ENCODE measurements at places on chromosomes 7 and 10.

GRCh38 chr10:63727636-63728035, 206.4 kb downstream of the REEP3 start:
- DNase-seq: no peak

- no peak for DNase-seq
These were observed 5.8 kb upstream of the FAM3C start for GRCh38 chr7:121401896-121402295.

GRCh38 chr7:87217983-87218653, 1.4 kb downstream of the TMEM243 start:
- DNase-seq: no peak

- no peak for DNase-seq
These were observed 4.5 kb upstream of the NPY start for GRCh38 chr7:24279512-24279911.

GRCh38 chr7:27953361-27953760, 213.4 kb downstream of the TAX1BP1 start:
- DNase-seq: no peak

- DNase-seq: peak; percentile 38
These were observed 53.8 kb downstream of the INPP5A start for GRCh38 chr10:132591166-132591971.

DNA sequence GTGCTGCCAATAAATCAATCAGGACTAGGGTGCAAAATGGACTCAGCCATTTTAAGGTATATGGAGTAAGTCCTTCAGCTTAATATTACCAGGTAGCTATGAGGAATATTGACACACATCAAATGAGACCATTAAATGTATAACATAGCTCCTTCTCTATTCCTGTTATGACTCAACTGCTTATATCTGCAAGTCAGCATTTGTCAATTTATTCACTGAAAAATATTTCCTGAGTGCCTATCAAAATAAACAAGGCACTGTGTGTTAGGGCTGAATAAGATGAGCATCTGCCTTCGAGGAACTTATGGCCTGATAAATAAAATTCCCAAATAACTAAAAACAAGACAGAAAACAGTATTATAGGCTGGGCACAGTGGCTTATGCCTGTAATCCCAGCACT, 113.8 kb downstream of the CDK6 start:
- no peak for DNase-seq

DNA sequence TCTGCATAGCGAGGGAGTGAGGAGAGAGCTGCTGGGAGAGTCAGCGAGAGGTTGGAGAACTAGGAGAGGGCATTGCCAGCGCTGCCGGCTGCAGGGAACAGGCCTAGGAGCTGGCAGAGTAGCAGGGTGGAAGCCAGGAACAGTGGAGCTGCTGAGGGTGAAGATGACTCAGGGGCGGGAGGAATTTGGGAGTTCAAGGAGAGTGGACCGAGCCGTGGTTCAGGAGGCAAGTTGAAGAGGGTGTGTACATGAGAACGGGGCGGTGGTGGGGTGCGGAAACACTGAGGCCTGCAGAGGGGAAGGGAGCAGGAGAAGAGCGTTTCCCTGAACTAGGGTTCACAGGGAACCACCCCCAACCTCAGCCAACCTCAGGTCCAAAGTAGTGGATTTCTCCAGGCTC, 31.5 kb downstream of the HIF1AN start:
- no peak for DNase-seq

- no peak for DNase-seq
These were observed 4.5 kb upstream of the PRKAR1B start for GRCh38 chr7:731440-732085.

DNA sequence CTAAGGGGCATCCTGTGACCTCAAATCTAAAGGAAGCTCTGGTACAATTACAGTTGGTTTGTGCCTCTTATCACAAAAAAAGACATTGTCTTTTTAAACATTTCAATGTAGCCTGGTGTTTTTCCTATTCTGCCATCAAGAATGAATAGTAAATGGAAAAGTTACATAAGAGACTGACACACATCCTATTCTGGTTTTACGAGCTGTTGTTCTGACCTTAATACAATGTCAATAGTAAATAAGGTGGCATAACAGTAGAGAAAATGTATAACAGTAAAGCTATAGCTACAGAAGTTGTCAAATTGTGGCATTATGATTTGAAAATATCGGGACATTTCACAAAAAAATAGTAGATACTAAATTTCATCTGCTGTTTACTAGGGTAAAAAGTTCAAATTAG, 88.4 kb downstream of the NT5C2 start:
- DNase-seq: no peak

- DNase-seq: no peak
These were observed 150.4 kb downstream of the CXCL12 start for GRCh38 chr10:44234483-44234875.

GRCh38 chr10:71319800-71320392, 837 bp downstream of the SLC29A3 start:
- no peak for DNase-seq

DNA sequence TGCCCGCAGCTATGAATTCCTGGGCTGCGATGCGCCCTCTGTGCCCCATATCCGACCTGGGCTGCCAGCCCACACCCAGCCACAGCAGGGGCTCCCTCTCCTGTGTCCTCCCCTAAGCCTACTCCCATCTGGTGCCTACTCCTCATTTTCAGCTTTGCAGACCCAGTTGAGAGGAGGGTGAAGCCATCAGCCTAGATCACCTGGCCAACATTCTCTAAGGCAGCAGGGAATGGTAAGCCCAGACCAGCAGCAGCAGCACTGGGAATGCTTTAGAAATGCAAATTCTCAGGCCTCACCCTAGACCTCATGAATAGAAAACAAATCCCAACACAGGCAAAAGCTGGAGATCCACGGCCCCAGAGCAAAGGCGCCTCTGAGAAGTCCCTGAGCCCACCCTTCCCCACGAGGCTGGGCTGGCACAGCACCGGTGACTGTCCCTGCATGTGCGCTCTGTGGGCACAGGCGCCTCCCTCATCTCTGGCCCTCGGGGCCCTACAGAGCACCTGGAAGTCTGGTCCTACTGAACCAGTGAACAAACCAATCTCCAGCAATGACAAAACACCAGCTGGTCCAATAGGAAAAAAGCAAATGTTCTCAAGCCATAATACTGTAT, 161.4 kb downstream of the GFRA1 start:
- no peak for DNase-seq

DNA sequence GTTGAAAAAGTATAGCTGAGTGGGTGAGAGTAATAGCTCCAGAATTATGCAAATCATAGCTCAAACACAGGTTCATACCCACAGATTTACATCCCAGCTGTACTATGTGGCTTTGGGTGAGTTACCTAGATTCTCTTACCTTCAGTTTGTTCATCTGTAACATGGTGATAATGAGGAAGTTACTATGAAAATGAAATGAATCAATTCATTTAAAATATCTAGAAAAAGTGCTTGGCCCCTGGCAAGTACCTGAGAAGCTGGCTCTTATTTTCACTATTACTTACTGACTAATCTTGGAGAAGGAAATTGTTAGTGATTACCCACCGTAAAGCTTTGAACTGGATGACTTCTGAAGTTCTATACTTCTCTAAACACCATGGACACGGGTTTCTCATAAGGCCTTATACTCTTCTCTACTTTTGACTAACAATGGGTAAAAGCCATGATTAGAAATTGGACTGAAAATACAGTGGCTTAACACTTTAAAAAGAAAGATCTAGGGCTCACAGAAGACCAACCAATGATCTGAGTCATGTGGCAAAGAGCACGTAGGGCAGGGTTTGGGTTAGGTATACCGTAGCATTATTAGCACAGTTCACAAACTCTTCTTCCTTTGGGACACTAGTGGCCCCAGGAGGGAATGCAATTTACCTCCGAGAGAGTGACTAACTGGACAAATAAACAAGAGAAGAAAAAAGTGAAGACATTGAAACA, 149.2 kb downstream of the PLPP4 start:
- DNase-seq: no peak

GRCh38 chr10:64518456-64518855, 997.3 kb downstream of the REEP3 start:
- DNase-seq: no peak

DNA sequence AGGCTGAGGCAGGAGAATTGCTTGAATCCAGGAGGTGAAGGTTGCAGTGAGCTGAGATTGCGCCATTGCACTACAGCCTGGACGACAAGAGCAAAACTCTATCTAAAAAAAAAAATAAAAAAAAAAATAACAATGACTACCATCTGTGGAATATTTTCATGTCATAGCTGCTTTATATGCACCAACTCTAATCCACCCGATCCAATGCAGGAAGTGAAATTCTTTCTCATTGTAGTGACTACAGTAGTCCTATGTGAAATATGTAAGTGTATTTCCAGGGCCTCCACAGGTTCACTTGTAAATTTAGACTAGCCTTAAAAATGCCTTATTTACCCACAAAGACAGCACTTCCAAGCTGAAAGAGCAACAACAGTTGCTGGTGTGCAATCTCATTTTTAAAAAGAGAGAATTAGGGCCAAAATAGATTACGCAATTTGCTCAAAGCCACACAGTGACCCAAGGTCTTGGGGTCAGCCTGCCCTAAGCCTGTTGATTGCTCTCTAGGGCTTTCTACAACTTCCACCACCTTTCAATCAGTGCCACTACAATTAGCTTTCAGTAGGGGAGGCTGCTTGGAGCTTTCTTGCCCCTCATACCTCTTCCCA, 25.8 kb upstream of the EGFR start:
- DNase-seq: no peak

- no peak for DNase-seq
These were observed 398.8 kb upstream of the IGFBP3 start for GRCh38 chr7:46319841-46320240.
